ENCODE measurements at places on chromosomes 16 and 17.

DNA sequence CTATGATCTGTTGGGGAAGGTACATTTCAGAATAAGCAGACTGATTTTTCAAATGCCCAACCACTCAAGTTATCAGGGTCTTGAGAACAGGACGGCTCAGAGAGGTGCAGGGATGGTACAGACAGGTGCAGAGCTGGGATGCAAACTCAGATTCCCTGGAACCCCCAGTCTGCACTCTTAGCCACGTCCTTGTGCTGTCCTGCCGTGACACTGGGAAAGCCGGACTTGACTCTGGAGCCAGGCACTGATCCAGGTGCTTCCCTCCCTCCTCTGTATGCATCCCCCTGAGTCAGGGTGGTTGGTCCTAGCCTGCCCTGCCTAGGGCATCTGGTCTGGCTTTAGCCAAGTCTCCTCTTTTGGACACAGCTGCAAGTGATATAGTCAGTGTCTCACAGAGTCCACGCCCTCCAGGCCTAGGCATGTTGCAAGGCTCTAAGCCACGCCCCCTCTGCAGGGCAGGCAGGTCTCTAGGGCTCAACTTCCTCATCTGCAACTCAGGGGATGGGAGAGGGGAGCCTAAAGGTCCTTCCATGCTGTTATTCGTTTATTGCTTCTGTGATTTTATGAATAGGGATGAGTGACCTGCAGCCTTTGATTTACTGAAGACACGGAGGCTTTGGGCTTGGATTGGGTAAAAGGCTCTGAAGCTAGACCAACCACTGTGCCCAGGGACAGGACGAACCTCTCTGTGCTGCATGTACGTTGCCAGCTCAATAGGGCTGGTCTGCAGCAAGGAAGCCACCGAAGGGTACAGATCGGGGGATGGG, 97.3 kb downstream of the SDK2 start:
- no peak for DNase-seq

DNA sequence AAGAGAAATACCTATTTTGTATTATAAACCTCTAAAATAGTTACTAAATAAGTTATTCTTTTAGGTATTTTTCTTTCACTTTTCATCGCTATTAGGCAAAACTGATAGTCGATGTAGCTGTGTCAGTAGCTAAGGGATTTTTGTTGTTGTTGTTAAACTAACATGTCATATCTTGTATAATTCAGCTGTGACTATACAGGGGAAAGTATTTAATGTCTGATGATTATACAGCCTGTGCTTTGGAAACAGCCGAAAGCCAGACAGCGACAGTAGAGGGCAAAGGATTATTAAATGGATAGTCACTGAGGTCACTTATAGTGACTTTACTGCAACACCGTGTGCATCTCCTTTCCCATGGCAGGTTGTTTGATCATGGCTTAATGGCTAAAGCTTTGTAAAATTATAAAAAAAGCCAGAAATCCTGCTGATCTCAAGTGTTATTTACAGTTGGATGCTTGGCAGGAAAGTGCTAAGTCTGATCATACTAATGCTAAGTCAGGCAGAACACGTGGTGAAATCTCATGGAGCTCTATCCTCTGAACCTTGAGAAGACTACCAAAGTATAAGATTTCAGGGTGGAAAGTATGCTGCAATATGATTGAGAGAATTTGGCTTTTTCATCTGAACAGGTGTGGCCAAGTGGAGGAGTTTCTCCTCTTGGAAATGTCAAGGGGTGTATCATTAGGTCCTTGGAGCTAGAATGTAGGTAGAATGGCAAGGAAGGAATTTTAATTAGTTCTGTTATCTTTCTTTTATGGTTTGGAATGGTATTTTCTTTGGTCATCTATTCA, 88.4 kb downstream of the FTO start:
- DNase-seq, result no peak

DNA sequence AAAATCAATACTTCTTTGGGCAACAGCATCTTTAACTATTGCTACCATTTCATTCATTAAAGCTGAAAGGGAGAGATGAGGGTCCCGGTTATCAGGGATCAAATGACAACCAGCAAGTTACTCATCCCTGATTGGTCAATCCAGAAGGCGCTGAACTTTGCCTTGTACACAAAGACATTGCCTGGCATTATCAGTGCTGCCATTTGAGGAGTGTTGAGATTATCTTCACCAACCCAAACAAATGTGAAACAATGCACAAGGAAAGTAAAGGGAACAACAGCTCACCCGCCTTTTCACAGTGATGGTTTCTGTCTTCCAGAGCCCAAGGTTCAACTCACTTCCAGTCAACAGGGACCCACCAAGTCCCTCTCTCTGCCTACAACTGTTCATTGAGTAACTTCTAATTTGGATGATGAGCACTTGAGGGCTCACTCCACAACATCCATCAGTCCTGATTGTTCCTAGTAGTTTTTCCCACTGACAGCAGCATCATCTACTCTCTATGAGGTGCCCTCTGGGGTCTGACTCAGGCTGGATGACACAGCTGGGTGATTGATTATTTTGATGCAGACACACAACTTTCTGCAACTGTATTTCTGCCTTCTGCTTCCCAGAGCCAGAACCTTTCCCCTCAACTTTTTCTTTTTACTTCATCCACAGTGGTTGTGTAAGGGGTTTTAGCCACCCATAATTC, 32.0 kb downstream of the LYRM9 start:
- no peak for DNase-seq

DNA sequence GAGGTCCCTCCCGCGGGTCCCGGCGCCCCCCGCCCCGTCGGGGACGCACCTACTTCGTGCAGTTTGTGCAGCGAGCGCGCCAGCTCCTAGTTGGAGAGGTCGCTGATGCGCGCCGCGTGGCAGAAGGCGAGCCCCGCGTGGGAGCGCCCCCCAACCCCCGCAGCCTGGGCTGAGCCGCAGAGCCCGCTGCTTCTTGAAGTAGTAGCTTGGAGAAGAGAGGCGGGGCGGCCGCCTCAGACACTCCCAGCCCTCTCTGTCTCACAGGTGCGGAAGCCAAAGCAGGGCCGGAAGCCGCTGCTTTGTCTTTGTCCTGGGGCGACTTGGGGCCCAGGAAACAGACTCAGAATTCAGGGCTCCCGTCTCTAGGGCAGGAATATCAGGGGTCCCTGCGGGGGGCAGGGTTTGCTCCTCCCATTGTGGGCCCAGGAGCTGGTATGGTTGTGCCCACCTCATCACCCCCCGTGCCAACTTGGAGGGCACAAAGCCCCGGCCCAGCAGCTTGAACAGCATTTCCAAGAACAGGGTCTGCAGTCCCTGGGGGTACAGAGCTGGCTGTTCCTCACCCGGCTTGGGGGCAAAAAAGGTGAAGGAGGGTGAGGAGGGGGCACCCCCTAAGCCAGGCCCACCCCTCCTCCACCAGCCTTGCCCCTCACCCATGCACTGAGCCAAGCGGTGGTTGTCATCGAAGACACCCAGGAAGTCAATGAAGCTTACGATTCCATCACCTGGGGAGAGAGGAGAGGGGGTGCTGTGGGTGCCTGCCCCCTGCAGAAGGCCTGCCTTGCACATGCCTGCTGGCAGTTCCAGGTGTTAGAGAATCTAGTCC, 13.5 kb downstream of the SPATA32 start:
- no peak for DNase-seq

DNA sequence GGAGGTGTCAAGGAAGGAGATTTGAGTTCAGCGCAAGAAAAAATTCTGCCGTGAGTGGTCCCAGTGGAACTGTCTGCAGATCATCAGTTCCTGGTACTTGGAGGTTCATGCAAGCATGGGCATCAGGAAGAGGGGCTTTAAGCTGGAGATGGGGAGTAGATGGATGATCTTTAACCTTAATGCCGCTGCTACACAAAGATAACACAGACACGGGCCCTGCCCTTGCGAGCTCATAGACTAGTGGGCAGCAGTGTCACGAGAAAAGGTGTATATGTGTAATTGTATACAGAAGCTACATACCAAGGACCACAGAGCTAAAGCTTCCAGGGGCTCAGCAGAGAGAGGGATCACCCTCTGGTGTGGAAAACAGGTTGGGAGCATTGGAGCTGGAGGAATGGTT, 33.6 kb downstream of the PRSS54 start:
- no peak for DNase-seq

GRCh38 chr16:13936596-13937081, 16.7 kb downstream of the ERCC4 start:
- no peak for DNase-seq

GRCh38 chr17:68566442-68566738, 34.8 kb downstream of the FAM20A start:
- DNase-seq, result no peak

DNA sequence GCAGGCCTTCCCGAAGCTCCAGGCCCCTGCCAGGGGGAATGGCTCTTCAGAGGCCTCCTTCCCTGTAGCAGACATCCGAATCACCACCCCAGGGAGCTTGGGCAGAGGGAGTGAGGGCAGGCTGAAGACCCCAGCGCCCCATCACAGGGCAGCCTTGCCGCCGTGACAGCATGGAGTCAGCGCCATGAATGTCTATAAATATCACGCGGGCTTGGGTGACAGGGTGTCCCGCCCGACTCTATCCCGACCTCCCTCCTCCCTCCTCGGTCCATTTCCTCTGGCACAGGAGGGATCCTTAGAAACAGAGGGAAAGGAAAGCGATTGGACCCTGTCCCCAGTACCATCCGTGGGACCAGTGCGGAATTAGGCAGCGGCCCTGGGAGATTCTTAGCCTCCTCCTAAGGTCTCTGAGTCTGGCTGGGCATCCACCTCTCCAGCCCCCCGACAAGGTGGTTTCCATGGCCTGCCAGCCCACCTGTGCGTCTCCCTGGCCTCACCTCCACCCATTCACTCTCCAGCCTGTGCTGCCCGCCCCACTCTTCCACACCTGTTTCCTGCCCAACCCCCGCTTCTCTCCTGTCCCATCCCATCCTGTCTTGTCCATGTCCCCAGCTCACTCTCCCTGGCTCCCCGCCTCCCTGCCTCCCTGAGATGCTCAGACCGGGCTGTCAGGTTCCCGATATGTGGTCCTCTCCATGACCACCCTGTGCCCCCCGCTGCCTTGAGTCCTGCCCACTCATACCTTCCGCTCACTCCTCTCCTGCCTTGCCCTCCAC, 5.1 kb downstream of the ATP2A1 start:
- DNase-seq, result no peak
